Naive thymus-derived CD8-positive, alpha-beta T cell (primary cell): ENCODE measurements at places on chromosomes 1 and 21.

GRCh38 chr1:143691400-143691891, 280.3 kb downstream of the FAM72C start:
- DNase-seq: no peak

GRCh38 chr1:38285807-38286530, 239.4 kb upstream of the POU3F1 start:
- DNase-seq: no peak

GRCh38 chr1:48602349-48602748, 130.3 kb upstream of the SPATA6 start:
- DNase-seq: no peak

- DNase-seq: no peak
Observed at GRCh38 chr1:51491166-51491981, 27.7 kb downstream of the EPS15 start.

- no peak for DNase-seq
Observed at GRCh38 chr1:178412400-178412770, 84.4 kb downstream of the CLEC20A start.

GRCh38 chr1:174982971-174983689, 16.6 kb upstream of the CACYBP start:
- DNase-seq: peak; percentile 28

GRCh38 chr1:73674945-73675561, 522.9 kb downstream of the LRRIQ3 start:
- DNase-seq: no peak

DNA sequence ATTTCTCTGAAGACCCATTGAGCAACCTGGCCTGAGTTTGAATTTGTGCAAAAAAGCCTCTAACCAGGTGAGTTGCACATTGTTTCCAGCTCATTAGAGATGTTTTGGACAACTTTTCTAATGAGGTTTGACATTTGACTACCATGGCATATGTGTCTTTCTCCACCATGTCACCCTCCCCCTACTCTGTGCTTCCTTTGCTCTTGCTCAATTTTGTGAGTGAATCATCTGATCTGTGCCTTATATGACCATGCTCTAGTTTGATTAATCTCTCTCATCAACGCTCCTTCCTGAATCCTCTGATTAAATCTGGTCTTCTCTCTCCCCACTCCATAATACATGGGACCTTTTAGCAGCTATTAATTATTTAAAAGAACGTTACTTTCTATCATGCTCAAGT, 144.8 kb upstream of the SAMSN1 start:
- DNase-seq: no peak

DNA sequence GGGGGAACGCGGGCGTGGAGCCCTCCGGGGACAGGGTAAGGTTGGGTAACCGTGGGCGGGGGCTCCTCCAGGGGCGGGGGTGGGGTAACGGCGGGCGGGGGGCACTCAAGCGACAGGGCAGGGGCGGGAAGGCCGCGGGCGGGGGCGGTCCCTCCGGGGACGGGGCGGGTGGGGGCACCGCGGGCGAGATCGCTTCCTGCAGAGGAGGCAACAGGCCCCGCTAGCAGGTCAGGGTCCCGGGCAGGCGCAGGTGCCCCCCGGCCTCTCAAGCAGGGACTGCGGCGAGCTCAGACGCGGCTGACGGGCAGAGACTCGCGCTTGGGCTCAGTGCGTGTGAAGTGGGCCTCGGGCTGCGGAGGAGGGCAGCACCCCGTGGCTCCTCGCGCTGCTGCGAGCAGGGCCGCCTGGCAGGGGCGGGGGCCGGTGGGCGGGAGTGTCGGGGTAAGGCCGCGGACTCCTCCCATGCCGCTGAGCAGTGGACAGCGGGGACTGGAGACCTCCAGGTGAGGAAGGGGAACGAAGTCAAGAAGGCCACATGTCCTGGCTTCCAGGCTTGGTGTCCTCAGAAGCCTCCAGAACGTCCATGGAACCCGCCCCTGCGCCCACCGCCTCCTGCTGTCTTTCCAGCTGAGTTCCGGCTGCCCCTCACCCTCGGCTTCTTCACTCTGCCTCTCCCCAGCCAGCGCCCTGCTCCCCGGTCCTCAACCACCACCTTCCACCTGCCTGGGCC, 627 bp upstream of the GNB1 start:
- DNase-seq: no peak

DNA sequence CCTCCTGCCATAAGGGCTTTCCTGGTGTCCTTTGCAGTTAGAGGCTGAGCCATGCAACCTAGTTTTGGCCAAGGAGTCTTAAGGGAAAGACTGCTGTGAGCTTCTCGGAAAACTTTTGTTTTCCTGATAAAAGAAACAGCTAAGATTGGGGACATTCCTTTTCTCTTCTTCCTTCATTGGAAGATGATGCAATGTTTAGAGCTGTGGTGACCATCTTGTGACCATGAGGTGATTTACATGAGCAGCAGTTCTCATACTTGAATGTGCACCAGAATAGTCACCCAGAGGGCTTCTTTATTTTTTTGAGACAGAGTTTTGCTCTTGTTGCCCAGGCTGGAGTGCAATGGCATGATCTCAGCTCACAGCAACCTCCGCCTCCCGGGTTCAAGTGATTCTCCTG, 20.4 kb upstream of the SMAP2 start:
- no peak for DNase-seq

- DNase-seq: no peak
Observed at GRCh38 chr1:162018418-162018817, 5.3 kb downstream of the OLFML2B start.

DNA sequence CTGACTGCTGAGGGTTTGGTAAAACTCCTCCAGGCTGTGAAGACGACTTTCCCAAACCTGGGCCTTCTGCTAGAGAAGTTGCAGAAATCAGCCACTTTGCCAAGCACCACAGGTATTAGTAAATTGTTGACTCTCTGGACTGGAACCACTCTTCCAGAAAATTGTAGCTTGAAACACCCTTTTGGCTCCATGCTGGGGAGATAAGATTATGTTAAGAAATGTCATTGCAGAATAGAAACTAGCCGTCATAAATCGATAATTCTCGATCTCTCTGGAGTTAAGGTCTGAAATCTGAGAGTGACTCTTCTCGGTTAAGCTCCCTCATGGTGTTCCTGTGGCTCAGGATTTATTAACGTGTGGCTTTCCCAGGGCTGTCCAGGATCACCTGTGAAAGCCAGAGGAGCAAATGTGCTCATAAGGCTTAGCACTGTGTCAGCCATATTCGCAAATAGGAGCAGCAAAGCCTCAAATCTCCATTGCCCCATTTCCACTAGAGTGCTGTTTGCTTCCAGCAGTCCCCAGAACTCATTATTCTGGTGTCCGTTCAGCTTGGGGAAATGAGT, 54.6 kb downstream of the ZBTB40 start:
- DNase-seq: no peak

GRCh38 chr1:143665606-143666005, 306.2 kb downstream of the FAM72C start:
- DNase-seq: no peak

DNA sequence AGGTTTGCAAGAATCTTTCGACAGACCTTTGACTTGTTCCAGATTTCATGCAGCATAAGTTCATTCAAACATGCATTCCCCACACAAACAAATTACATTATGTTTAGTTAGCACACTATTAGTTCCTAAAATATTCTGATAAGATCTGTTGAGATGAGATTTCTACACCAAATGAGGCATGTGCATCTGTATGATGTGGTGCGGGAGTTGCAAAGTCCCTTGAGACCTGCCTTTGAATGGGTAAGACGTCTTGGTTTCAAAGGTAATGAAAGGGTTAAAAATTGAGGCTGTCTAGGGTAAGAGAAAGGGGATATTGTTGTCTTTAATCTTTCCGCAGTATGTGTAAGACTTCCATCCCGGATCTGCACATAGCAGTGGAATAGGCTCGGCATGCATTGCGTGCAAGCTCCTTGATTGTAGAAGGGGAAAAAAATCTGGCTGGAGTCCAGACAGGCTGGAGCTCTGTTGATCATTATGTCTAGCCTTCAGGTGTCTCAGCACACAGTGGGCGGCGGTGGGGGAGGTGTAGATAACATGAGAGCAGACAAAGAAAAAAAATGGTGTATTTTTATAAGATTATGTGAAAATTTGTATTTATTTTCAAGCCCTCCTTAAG, 296.6 kb downstream of the PTPRC start:
- DNase-seq: peak; percentile 34

GRCh38 chr21:38159355-38159754, 97.4 kb upstream of the KCNJ15 start:
- DNase-seq: peak; percentile 1

GRCh38 chr1:25754470-25755181, 45.4 kb upstream of the SELENON start:
- DNase-seq: peak; percentile 69

DNA sequence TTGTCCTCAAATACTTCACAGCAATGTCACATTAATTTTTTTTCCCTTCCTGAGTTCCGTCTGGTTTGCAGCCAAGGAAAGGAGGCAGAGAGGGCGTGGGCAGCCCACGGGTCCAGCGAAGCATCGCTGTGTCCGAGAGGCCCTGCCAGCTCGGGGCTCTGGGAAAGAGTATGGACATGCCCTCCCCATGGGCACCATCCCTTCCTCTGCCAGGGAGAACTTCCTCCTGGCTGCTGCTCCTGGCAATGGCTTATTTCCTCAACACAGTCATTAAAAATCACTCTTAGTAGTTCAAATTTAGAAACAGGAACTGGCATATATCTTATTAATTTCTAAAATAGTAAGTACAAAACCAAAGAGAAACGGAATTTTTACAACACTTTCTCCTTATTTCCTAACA, 115.4 kb downstream of the RIPK4 start:
- no peak for DNase-seq

GRCh38 chr1:199490769-199491527, 536.6 kb upstream of the NR5A2 start:
- no peak for DNase-seq

- no peak for DNase-seq
Observed at GRCh38 chr1:23759277-23759676, 16.0 kb downstream of the ELOA start.

- no peak for DNase-seq
Observed at GRCh38 chr21:26001356-26001755, 169.2 kb downstream of the APP start.

DNA sequence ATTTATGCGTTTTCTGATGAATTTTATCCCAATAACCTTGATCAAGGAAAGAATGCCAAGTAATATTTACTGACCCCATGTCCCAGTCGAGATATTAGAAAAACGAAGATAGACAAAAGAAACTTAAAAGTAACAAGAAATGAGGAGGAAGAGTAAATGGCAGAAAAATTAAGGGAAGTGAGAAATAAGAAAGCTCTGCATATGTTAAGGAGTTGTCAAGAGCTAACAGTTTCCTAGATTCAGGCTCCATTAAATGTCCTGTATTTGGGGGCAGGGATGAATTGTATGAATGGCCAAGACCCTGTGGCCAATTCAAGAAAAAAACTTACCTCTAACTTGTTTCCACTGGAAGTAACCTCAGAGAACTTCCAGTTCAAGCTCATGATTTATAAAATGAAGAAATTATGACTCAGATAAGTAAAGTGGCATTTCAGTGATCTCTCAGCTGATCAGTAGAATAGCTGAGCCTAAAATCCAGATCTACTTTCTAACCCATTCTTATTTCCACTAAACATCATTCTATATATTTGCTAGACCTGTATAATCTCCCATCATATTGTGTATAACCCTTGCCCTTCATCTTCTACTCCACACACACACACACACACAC, 73.2 kb downstream of the ZC3H11B start:
- DNase-seq: no peak

DNA sequence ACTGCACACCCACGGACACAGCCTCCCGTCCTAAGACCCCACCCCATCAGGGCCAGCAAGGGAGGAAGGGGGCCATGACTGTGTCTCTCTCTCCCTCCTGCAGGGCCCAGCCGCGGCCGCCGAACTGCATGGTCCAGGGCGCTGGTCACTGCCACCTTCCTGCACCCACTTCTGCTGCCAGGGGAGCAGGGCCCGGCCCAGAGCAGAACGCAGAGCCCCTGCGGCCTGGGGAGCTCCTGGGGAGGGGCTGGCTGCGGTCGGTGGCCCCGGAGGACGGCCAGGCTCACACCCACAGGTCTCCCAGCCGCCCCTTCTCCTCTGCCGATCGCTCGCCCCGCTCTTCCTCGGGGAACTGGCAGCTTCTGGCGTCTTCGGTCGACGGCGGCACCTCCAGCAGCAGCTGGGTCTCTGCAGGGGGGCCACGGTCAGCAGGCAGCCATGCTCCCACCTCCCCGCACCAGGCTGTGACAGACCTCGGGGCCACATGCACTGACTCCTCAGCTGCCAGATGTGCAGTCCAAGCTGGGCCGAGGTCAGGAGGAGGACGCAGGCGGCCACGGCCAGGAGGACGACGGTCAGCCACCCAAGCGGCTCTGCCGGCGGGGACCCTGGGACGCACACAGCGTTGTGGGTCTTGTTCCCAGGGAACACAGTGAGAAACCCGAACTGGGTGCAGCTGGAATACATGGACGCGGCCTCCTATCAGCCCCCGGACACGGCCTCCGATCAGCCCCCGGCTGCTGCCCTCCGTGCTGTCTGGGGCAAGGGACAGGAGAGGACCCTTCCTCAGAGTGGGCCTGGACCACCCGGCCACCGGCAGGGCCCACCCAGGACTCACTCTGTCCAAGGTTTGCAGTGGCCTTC, 2.6 kb downstream of the TNFRSF18 start:
- no peak for DNase-seq

- DNase-seq: no peak
Observed at GRCh38 chr1:181135437-181135731, 46.9 kb downstream of the IER5 start.

DNA sequence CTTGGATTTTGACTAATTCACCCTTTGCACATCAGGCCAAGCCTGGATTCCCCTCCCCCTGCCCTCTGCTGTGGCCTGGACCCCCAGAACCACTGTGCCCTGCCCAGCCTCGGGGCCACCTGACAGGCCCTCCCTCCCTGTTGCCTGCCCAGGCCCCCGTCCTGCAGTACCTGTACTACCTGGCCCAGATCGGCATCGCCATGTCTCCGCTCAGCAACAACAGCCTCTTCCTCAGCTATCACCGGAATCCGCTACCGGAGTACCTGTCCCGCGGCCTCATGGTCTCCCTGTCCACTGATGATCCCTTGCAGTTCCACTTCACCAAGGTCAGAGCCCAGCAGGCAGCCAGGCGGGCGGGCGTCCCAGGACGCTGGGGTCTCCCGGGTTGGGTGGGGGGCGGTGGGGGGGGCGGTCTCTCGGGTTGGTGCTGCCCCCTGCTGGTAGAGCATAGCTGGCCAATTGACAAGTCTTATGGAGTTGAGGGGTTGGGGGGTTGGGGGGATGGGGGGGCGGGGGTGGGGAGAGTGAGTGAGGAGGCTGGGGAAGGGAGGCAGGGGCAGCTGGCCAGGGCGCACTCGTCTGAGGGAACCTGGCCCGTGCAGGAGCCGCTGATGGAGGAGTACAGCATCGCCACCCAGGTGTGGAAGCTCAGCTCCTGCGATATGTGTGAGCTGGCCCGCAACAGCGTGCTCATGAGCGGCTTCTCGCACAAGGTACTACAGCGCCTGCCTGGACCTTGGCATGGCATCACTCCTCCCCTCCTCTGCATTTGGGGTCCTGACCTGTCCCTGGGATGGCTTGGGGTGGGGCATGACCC, 10.7 kb downstream of the AMPD2 start:
- DNase-seq: no peak

- no peak for DNase-seq
Observed at GRCh38 chr1:22332795-22333499, 118.7 kb upstream of the ZBTB40 start.

GRCh38 chr1:162212713-162213112, 143.2 kb downstream of the NOS1AP start:
- no peak for DNase-seq

- no peak for DNase-seq
Observed at GRCh38 chr1:101290922-101291561, 54.2 kb downstream of the S1PR1 start.
